ENCODE measurements at places on chromosomes 5 and 9. TPM values are rescaled to one million over a fixed set of nuclear protein-coding genes. Genes with fewer than 3 reads are reported as not detected.

Gene SMIM27
- total RNA-seq, result 4.2 TPM

Gene SLC9A3
- 16.5 TPM for total RNA-seq

Gene SHISAL2B
- not detected for total RNA-seq

Gene RNF180
- 5.3 TPM for total RNA-seq

Gene SPATA31C1
- not detected for total RNA-seq

Gene LVRN
- 5.8 TPM for total RNA-seq

Gene OSMR
- total RNA-seq, result 3.5 TPM

Gene ITK
- 6.7 TPM for total RNA-seq

Gene CDH9
- total RNA-seq, result not detected

Gene TXNDC8
- not detected for total RNA-seq

Gene PCDHB2
- total RNA-seq, result 0.35 TPM

Gene ZSWIM6
- total RNA-seq, result 19.4 TPM

Gene TPPP
- total RNA-seq, result 7.4 TPM

Gene NRG2
- not detected for total RNA-seq

Gene C9orf85
- 11.3 TPM for total RNA-seq

DNA sequence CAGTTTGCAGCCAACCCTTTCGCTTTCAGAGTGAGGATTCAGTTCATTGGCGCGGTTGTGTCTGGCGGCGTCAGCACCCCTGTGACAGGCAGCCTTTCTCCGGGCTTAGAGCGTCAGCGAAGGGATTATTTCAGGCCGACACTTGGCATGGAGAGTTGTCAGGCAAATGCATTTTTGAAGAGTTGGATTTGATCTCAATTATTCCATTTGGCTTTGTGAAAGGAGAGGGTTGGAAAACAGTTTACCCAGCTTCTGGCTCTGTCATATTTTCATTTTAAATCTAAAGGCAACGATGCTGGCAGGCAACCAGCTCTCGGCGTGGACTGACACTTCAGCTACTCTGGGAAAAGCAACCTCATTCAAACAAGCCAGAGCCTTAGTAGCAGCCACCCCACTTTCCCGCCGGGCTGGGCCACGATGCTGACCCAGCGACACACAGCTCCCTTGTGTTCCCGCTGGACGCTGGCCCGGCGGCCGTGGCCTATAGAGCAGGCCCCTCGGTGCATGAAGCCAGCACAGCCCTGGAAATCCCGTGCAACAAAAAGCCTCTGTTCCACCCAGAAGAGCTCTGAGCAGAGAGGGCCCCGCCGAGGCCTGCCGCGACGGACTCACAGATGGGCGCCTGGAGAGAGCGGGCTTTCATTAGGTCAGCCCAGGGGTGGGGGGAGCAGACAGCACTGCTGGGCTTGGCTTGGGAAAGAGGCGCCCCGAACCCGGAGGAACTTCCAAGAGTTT lies 28.9 kb upstream of the LPCAT1 start:
- DNase-seq, result no peak

GRCh38 chr9:99823681-99824377 lies 2.1 kb downstream of the NR4A3 start:
- DNase-seq, result peak; percentile 56

DNA sequence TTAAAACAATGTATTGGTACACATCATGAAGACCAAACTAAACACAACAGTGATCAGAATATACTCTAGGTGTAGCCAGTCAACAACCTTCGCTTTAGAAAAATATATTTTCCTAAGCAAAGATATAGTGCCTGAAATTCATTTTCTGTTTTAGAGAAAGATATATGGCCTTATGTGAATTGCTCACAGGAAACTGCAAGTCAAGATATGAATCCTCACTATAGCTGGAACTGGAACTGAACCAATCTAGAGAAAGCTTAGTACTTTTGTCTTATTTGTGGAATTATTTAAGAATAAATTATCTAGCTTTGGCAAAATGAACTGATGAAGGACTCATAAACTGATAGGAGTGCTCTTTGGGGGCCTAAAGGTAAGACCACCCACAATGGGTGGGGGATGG lies 27.3 kb downstream of the GZMK start:
- no peak for DNase-seq

- no peak for DNase-seq
Measured at GRCh38 chr5:72888595-72888994, 67.2 kb upstream of the FCHO2 start.

- DNase-seq, result no peak
Measured at GRCh38 chr5:111583758-111584203, 71.4 kb upstream of the STARD4 start.

DNA sequence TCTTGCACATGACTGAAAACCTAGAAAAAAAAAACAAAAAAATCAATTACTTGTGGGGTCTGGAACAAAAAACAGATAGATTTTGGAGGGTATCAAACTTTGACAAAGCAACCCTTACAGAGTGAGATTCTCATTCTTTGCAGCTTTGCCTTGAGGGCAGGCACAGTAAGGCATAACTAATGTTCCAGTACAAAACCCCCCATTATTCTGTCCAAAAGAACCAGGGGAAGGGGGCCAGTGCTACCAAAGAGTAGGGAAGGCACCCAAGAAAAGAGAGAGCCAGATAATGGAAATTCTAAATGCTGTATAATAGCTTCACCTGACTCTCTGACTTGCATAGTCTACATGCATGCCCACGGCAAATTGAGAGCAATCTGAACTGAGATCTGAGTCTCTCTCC lies 12.9 kb downstream of the POLK start:
- no peak for DNase-seq

GRCh38 chr9:93670208-93671019 lies 94.0 kb downstream of the PHF2 start:
- DNase-seq, result peak; percentile 3

DNA sequence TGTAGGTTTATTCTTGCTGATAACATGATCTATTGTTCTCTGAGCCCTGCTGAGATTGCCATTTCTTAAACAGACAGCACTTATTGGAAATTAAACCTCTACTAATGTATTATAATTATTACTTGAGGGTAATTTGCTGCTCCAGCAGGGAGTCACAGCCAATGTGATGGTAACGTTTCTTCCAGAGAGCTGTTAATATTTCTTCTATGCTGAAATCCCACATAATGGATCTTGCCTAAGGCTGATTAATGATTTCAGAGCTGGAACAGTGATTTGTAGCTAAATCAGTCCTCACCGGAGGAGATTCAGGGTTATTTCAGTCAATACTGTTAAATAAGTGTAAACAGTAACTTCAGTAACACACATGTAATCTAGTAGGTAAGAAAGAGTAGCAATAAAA lies 170.1 kb downstream of the CDH12 start:
- DNase-seq, result no peak

DNA sequence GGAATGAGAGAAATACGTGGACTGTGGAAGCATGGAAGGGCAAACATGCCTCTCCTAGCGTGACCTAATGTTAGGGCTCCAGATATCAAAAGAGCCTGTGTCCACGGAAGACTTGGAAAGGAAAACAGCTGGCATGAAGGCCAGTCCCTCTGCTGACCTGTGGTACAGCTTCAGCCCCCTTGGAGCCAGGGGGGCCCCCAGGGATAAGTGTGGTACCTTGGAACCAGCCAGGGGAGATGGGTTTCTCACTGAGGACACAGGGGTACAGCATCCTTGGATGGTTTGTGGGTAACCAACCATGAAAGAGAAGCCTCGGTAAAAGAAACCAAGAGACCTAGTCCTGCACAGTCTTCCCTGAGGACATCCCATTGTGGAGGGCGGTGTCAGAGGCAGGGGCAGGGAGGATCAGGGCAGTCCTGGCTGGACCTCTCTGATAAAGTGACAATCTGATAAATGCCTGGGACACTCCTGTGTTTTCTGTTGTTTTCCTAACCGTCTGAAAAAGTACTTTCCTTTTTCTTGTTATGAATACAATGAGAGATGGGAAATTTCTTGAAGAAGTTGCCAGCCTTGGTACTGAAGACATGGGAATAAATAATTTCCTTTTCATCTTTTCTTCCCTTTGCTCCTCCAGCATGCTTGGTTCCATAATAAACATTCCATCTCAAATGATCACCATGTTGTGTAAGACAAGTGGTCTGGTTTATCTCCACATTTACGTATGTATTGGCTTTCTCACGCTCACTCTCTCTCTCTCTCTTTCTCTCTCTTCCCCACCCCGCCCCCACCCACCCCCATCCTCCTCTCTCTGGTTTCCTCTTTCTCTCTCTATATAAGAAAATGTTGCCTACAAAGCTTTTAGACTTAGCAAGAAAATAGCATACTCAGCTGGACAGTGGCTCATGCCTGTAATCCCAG lies 102.1 kb downstream of the SUSD1 start:
- no peak for DNase-seq

GRCh38 chr5:17365811-17366138 lies 132.3 kb upstream of the TAF11L2 start:
- no peak for DNase-seq

GRCh38 chr5:131286400-131286715 lies 22.5 kb downstream of the CDC42SE2 start:
- peak; percentile 62 for DNase-seq

- DNase-seq, result no peak
Measured at GRCh38 chr5:138148811-138149210, 9.6 kb upstream of the NME5 start.

- DNase-seq, result no peak
Measured at GRCh38 chr9:31677877-31678276, 706.6 kb upstream of the ACO1 start.

DNA sequence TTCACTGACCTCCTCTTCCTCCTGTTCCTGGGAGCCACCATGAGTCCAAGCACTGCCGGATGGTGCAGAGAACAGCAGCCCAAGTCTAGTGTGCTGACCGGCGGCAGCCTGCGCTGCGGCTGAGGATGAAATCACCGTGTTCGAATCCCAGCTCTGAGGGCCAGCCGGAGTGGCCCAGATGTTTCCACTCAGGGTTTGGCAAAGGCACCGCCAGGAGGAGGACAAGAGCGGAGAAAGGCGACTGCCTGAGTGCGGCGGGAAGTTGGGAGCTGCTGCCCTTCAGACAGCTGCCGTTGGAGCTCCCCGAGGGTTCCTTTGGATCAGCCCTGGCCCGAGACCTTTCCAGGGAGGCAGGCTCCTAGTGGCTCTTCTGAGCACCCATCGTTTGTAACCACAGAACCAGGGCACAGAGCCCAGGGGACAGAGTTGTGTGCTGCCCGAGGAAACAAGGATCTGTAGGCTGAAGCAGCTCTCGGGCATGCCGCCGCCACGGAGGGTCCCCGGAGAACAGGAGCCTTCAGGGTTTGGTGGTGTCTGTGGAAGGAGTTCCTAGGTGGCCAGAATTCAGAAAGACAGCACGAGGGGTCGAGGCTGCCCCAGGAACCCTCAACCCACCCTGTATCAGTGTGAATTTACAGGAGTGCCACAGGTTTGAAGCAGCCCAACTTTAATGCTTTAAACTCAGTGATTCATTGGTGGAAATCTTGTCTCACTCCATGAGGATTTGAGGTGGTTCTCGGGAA lies 115.6 kb upstream of the COL5A1 start:
- DNase-seq, result peak; percentile 49

DNA sequence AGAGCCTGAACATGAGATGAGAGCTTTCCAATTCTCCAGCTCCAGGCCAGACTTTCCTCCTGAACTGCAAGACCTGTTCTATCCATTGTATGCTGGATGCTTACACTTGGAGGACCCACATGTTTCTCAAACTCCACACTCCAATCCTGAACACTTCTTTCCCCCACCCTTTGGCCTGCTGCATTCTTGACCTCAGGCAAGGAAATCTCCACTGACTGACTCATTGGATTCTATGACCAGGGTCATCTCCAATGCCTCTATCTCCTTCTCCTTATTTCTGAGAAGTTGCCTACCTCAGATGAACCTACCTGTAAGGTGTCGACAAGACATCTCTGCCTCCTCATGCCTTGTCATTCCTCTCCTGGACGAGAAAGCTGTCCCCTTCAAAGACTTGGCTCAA lies 153.6 kb downstream of the CRB2 start:
- no peak for DNase-seq

- no peak for DNase-seq
Measured at GRCh38 chr9:112200711-112201110, 25.6 kb upstream of the SUSD1 start.

- DNase-seq, result no peak
Measured at GRCh38 chr9:37986771-37987258, 82.2 kb downstream of the SHB start.

GRCh38 chr9:126430124-126430523 lies 103.5 kb downstream of the MVB12B start:
- DNase-seq, result no peak

- DNase-seq, result no peak
Measured at GRCh38 chr9:125843646-125844045, 96.5 kb downstream of the PBX3 start.

- DNase-seq, result no peak
Measured at GRCh38 chr9:8880060-8880459, 1080.5 kb upstream of the DMAC1 start.

- no peak for DNase-seq
Measured at GRCh38 chr5:30752015-30752414, 441.5 kb upstream of the CDH6 start.

DNA sequence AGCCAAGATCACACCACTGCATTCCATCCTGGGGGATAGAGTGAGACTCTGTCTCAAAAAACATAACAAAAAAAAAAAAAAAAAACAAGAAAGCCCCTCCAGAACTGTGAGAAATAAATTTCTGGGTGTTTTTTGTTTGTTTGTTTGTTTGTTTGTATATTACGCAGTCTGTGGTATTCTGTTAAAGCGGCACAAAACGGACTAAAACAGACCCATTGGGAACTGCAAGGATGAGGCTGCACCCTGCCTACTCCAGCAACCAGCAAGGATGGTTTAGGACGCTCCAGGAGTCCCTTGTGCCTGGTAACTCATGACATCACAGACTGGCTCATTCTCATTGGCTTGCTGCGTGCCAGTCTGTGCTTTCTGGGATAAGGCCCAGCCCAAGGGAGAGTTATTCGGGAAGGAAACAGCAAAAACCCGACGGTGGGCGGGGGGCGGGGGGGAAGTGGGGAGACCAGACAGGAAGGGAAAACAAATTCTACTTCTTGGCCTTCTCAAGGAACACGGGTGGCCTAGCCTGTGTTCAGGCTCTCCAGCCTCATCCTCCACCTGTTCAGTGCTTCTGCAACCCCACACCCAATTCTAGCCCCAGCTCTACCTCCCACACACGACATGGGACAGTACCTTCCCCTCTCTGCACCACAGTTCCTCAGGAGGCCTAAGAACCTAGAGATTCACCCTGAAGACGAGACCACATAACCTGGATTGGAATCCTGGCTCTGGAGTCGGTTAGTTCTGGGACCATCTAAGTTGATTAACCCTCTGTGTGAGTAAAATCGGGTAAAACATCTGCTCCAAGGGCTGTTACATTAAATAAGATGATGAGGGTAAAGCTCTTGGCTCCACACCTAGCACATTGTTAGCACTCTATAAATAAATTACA lies 2.8 kb downstream of the CD74 start:
- peak; percentile 77 for DNase-seq

DNA sequence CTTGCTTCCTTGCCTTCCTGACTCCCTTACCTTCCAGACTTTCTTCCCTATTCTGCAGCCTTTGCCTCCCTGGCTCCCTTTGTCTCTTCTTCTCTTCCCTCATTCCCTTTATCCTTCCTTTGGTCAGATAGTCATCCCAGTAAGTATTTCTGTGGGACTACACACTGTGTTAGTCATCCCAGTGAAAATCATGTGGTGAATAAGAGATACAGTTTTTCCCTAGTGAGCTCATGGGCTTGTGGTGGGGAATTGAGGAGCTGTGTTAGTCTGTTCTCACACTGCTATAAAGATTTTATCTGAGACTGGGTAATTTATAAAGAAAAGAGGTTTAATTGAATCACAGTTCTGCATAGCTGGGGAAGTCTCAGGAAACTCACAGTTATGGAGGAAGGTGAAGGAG lies 109.8 kb upstream of the EDIL3 start:
- DNase-seq, result no peak

- no peak for DNase-seq
Measured at GRCh38 chr9:132040808-132041207, 38.9 kb downstream of the MED27 start.

GRCh38 chr9:102479191-102479590 lies 515.9 kb upstream of the CYLC2 start:
- DNase-seq, result no peak
